SIG-M5 (cell line): ENCODE measurements at places on chromosomes 12 and 14.

DNA sequence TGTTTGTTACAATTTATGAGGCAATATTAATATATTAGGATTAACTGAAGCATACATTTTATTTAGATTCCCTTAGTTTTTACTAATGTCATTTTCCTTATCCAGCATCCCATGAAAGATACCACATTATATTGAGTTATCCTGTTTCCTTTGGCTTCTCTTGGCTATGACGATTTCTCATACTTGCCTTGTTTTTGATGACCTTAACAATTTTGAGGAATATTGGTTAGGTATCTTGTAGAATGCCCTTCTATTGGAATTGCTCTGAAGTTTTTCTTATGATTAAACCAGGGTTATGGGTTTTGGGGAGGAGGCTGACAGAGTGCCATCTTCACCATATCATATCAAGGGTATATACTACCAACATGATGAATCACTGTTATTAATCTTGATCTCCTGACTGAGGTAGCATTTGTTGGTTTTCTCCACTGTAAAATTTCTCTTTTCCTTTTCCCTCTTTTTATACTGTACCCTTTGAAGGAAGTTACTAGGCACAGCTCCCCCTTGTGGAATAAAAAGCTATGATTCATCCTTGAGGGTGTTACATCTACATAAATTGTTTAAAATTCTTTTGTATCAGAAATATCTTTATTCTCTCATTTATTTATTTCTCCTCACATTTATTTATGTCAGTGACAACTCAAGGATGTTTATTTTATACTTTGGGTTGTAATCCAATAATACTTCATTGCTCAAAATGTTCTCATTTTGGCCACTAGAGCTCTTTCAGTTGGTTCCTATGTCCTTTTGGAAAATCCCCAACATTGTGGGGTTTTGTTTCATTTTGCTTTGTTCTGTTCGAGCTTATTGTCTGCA, 239.0 kb downstream of the SLC16A7 start:
- no peak for DNase-seq

- no peak for DNase-seq
These were observed 5.3 kb downstream of the OASL start for GRCh38 chr12:121033625-121034349.

DNA sequence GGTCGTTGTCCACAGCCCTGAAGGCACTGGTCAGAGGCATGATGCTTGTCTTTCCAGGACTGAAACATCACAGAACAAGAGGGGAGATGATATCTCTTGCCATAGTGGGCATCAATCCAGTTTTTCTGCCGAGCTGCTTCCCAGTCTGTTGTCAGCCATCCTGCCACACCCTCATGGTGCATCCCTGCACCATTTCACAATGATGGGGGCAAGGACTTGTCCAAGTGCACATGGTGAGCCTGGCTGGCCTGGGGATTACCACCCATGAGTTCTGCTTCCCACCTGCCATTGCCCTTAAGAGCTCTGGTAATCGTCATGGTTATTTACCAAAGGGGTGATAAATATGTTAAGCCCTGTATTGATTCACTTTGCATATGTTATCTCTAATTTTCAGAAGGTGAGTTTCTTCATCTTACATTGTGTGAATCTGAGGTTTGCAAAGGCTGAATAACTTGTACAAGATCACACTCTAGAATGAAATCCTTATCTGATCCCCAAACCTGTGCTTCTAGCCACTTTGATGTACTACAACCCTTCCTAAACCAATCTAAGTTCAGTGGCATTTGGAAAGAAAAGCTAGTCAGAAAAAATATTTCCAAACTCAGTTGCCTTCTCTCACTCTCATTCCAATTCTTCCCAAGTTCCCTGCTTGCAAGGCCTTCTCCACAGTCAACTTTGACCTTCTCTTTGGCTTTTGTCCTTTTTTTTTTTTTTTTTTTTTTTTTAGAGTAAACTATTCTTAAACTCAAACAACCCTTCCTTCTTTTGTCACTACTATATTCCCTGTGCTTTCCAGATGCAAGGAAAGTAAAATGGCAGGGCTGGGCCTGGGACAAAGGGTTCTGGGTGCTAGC, 2.3 kb downstream of the AVIL start:
- no peak for DNase-seq

DNA sequence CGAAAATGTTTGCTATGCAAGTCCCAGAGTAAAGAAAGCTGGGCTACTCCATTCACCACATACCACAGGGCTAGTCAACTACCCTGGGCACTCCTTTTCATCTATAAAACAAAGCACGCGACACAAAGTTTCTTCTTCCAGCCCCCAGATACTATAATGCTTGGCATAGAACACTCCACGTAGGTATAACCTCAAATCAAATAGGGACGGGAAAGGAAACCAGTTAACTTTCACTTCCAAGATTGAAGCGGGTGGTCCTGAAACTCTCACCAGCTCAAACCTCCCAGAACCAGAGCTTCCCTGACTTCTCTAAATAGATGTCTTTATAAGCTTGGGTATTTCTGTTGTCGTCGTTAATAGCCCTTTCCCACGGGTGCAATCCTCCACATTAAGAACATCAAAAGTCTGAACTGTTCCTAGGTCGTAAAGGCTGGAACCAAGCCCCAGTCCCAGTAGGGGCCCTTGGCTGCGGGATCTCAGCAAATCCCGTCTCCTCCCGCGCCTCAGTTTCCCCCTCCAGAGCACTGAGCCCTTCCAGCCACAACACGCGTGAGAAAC, 647 bp downstream of the LGMN start:
- DNase-seq, result no peak

DNA sequence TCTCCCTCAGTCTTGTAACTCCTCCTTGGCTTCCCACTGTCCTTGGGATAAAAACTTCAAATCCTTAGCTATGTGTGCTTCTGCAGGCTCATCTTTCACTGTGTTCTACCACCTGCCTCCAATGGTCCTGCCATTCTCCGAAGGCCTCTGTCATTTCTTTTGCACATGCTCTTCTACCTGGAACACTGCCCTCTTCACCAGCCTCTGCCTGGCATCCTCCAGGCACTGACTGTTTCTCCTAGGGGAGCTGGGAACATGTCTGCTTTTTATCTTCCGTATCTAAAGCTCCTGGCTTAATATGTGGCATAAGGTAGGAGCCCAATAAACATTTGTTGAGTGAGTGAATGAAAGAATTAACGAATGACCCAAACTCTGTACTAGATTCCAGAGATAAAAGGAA, 603.3 kb upstream of the TMEM132C start:
- DNase-seq, result no peak
